ENCODE measurements at places on chromosomes 12 and 14.

DNA sequence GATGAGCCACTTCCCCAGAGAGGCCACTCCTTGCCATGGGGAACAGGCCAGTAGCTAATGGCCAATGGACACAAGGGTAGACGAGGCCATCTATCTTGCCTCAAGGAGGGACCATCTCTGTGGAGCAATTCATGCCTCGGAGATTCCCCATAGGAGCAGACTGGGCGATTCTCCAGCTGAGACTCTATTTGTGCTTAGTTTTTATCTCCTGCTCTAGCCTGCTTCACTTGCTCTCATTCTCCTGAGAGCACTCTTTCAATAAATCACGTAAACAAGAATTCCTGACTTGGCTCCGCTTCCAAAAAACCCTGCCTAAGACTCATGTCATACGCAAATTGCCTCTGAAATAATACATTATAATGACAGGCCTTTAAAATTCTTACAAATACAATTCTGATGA, 396.4 kb upstream of the USP15 start:
- DNase-seq: no peak

DNA sequence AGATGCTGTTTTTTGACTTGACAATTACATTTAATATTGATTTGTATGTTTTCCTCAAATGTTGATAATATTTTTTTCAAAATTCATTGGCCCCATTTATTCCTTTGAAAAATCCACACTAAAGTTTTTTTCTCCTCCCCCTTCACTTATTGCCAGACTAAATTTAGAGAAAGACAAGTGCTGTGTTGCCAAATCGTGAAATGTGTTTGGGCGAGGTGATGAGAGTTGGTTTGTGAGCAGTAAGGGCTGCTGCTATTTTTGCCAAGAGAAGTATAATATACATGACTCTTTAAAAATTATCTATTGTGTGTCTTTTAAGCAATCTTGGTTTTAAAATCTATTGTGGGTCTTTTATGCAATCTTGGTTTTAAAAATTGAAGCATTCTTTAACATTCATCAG, 188.9 kb downstream of the PPFIA2 start:
- no peak for DNase-seq

GRCh38 chr12:53651737-53652136, 24.1 kb downstream of the ATP5MC2 start:
- no peak for DNase-seq

- DNase-seq: no peak
These were observed 28.2 kb upstream of the RNASE1 start for GRCh38 chr14:20830831-20831230.

GRCh38 chr14:30896435-30896834, 22.1 kb downstream of the COCH start:
- DNase-seq: no peak

- no peak for DNase-seq
These were observed 11.0 kb downstream of the KRT7 start for GRCh38 chr12:52243856-52244614.

- no peak for DNase-seq
These were observed 6.9 kb downstream of the DUSP6 start for GRCh38 chr12:89345376-89345775.

DNA sequence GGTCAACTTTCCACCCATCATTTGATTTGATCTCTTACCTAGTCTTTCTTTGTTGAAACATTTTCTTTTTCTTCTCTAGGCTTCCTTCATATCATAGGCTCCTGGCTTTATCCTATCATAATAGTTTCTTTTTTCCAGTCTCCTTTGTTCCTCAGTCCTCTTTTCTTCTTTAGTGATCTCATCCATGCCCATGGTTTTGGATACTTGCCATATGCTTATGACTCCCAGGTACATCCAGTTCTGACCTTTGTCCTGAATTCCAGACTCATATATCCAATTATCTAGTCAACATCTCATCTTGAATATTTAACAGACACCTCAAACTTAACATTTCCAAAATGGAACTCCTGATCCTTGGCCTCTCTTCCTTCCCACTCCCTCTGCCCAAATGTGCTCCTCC, 36.1 kb upstream of the KRAS start:
- DNase-seq: no peak

Data from NCI-H1436 (cell line).